ENCODE measurements at places on chromosomes 4 and X.

- no peak for DNase-seq
Observed at GRCh38 chrX:55161581-55161980, 58.6 kb upstream of the PAGE5 start.

- no peak for DNase-seq
Observed at GRCh38 chr4:53021754-53022512, 159.8 kb downstream of the RASL11B start.

DNA sequence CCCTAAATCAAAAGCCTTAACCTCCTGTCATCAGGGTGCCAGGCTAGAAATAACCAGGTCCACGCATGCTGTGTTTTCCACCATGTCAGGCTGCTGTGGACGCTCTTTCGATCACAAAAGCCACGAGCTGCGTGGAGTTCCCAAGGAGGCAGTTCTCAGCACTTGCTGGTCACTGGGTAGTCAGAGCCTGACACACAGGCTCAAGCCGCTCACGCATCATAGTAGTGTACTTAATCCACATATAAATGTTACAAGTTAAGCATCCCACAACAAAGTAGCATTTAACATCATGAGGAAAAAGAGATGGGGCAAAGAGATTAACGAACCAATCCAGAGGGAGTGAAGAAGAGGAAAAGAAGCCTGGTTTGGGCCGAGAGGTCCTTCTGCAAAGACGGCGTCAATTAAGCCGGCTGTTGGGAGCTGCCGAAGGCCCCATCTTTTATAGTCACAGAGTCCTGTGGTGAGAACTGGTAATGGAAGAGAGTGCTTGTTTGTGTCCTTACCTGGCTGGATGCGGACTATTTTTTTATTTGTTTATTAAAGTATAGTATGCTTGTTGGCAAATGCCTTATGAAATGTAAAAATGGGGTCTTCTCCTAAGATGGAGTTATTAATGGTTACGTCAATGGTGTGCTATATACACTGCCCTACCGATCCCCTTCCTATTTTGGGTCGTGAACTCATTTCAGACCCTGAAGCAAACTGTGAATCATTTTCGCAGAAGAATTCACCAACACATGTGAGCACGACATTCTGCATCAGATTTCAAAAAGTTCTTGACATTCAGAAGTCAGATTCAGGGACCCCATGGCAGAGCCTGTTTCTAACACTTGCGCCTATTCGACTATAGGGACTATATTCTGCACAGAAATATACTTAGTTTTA lies 675 bp downstream of the PRIMPOL start:
- no peak for DNase-seq

- no peak for DNase-seq
Observed at GRCh38 chr4:80101071-80101791, 28.2 kb upstream of the ANTXR2 start.

DNA sequence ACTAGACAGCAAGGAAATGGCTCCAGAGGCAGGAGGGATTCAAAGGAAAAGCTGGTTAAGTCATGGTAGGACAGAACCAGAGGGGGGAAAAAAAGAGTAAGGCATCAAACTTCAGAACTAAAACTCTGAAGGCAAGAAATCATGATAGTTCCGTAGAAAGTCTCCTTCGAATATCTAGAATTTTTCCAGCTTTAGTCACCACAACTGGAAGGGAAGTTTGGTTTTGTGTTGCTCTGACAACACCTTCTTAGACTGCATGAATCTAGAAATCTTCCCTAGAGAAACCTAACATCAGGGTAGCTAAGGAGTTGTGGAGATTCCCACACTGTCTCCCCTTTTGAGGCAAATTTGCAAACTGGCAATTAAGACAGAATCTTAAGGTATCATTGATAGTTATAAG lies 33.7 kb downstream of the AMMECR1 start:
- DNase-seq: no peak

DNA sequence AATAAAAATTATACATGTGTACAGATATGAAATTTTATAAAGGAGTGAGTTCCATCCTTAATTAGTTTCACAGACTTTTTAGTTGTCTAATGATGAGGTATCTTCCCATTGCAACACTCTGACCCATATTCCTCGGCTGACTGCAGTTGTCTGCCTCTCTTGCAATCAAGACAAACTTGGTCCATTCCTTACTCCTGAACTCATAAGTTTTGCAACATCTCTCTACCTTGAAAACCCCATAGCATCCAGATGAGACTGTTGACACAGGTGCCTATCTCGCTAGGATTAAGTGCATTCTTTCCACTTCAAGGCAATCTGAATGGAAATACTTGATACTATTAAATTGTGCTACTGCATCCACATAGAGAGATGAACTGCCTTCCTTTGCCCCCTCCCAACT lies 2.3 kb downstream of the XKRX start:
- DNase-seq: no peak

- DNase-seq: no peak
Observed at GRCh38 chr4:64079316-64079715, 329.9 kb downstream of the TECRL start.

DNA sequence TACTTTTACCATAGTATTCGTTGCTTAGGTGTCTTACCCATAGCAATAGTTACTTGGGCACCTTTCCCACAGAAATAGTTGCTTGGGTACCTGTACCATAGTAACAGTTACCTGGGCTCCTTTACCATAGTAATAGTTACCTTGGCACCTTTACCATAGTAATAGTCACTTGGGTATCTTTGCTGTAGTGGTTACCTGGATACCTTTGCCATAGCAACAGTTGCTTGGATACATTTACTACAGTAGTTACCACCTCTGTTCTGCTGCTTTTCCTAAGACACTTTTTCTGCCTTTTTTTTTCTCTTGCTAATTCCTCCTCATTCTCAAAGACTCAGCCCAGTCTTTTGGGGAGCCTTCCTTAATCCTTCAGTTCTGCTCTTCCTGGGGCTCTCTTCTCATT lies 272.8 kb upstream of the PUDP start:
- DNase-seq: no peak
